ENCODE measurements at places on chromosomes 3 and 15. TPM values are rescaled to one million over a fixed set of nuclear protein-coding genes. Genes with fewer than 3 reads are reported as not detected.

DNA sequence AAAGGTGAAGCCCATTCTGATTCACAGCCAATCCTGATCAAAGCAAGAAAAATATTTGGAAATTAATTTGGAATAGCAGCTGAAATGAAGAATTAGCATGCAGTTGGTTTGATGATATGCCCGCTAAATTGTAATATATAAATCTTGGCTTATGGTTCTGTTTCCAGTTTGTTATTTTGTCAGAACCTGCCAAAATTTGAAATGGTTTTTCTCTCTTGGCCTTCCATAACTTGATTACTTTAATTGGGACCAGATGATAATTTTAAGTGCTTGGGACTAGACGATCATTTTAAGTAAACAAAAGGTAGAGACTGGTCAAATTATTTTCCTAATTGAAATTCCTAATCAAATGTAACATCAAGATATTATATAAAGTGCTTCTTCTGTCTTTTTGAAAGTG lies 842.4 kb downstream of the TBL1XR1 start:
- no peak for DNase-seq

CPN2 gene
- polyA plus RNA-seq, result 0.94 TPM

SCAANT1 gene
- 0.53 TPM for polyA plus RNA-seq

DNA sequence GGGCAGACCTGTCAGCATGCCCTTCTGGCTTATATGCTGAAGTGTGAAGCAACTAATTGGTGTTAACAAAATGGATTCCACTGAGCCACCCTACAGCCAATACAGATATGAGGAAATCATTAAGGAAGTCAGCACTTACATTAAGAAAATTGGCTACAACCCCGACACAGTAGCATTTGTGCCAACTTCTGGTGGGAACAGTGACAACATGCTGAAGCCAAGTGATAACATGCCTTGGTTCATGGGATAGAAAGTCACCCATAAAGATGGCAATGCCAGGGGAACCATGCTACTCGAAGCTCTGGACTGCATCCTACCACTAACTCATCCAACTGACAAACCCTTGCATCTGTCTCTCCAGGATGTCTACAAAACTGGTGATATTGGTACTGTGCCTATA lies 9.4 kb downstream of the PIK3CB start:
- DNase-seq, result no peak

DNA sequence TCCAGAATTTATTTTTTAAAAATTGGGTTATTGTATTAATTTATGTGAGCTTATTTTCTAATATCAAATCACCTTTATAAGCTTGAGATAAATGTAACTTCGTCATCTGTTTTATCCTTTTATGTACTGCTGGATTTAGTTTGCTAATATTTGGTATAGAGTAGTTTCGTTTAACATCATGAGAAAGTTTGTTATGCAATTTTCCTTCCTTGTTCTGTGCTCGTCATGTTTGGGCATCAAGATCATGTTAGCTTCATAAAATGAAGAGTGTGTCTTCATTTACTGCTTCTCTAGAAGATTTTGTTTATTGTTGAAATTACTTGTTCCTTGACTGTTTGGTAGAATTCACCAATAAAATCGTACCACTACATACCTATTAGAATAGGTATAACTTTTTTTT lies 262.1 kb upstream of the SATB1 start:
- DNase-seq, result no peak

DNA sequence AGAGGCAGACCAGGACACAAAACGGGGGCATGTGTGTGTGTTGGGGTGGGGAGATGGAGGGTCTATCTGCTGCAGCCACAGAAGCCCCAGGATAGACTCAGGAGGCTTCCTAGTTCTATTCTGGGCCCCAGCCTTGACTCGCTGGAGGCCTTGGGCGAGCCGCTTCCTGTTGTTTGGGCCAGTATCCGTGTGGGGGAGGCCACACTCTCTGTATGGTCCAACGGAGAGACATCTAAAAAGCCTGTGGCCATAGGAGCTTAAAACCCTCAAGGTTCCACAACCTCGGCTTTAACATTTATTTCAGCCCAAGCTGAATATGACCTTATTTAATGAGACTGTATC lies 32.8 kb downstream of the POC1A start:
- no peak for DNase-seq

MCTP2 gene
- 18.8 TPM for polyA plus RNA-seq

DNA sequence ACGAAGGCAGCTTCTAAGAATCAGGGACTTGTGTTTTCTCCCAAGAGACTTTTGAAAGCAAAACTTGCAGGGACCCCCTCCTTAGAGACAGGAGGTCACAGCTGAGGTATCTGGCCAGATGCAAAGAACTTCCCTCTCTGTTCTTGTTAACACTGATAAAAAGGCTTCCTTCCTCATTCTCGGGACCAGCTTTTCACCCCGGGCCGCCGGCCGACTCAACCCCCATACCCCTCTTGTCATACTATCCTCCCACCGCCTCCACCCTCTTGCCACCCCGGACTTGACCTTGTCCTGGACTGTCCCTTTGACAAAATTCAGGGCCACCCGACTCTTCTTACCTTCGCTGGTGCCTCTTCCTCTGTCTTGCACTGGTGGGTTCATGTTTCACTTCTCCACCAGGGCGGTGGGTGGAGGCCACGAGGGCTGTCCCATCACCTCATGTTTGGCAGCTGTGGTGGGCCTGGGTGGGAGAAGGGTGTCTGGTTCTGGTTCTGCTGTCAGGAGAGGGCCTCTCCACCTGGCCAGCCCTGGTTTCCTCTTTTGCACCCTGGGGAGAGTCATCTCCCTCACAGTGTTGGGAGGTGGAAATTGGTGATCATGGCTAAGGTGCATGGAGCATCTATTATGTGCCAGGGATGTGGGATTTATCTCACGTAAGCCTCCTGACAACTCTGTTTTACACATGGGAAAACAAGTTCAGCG lies 32.5 kb downstream of the BHLHE40 start:
- no peak for DNase-seq

- DNase-seq, result no peak
Observed at GRCh38 chr15:74337607-74338211, 29.7 kb downstream of the CYP11A1 start.

CHRFAM7A gene
- 1.9 TPM for polyA plus RNA-seq

DNA sequence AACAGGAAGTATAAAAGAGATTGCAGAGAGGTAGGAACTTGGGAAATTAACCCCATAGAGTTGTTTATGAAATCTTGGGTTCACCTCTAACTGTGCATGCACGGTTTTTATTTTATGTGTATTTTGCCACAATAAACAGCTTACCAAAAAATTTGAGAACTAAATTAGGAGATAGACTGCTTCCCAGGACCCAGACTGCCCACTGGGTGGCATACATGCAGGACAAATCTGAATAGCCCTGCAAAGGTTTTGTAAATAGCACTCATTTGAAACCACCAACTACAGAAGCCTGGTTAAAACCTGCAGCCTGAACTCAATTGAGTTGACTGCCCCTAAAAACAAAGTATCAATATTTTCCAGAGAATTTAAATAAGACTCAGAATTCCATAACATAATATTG lies 96.4 kb upstream of the SLCO2A1 start:
- DNase-seq, result no peak

NMNAT3 gene
- polyA plus RNA-seq, result 9.5 TPM

- DNase-seq, result no peak
Observed at GRCh38 chr3:99482191-99482590, 156.2 kb upstream of the COL8A1 start.

- DNase-seq, result peak; percentile 92
Observed at GRCh38 chr3:42025370-42026138, 63.7 kb upstream of the ULK4 start.

DNA sequence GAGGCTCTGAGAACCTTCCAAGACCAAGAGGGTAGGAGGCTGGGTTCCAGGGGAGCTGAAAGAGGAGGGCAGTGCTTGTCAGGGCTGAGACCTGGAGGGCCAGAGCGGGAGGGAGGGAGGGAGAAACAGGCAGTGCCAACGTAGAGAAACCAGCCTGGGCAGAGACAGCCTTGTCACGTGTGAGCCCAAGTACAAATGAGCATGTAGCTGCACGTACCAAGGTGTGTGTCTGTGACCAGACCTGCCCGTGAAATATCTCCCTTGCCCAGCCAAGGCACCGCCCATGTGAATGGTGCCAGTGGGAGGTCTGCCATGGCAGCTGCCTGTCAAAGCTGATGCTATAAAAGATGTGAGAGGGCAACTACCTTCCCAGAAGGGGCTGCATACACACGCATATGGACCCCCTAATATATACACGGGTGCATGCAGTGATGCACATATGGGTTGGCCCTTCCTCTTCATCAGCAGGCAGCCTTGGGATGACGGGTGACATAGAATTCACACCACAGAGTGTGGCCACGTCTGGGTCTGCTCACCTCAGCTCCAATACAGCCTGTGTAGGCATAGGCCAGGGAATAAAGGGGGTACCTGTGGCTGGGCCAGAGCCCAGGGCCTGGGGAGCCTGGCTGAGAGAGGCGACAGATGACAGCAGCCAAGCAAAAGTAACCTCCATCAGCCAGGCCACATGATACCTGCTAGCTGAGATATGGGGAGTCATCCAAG lies 7.8 kb upstream of the CTDSPL start:
- no peak for DNase-seq

DNA sequence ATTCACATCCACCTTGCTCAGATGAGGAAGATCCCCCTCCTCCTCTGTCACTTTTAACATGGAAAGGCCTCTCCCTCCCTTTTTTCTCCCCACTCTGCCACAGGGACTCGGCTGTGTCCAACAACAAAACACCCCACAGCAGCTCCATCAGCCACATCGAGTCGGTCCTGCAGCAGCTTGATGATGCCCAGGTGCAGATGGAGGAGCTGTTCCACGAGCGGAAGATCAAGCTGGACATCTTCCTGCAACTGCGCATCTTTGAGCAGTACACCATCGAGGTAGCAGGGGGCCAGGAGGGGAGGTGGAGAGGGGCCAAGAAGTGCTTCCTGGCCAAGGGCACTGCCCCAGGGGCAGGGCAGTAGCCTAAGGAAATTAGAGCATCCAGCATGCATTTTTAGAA lies 331.7 kb upstream of the UMPS start:
- no peak for DNase-seq

GRK7 gene
- 0.13 TPM for polyA plus RNA-seq

GRCh38 chr15:83166830-83167229 lies 40.8 kb downstream of the HDGFL3 start:
- no peak for DNase-seq

DNA sequence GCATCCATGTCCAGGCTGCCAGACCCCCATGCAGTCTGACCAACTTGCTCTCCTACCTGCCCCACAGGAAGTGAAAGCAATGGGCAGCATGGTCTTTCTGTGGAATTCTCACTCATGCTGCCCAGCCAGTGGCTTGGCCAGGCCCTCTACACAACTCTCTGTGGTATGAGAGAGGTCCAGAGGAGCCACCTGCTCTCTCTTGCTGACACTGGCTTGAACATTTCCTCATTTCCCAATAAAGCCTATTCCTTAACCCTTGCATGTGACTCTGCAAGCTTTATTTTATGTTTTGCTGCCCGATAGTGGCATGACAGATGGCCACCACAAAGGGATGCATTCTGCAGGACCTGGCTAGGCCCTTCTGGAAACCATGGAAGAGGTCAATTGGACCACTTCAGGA lies 53.8 kb downstream of the CCR1 start:
- DNase-seq, result no peak

DNA sequence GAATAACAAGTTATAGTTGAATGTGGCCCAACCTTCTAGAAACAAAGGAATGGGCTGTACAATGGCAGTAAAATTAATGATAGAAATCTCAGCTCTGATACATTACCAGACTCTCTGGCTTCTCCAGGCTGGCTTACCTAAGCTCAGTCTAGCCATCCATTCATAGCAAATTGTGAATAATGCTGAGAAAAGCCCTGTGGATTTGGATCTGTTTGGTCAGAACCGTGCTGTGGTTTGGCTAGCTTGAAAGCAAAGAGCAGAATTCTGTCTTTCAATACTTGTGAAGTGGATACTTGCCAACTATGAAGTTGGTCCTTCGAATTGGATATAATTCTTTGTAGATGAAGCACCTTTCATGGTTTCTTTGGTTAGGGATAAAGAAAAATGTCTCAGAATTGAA lies 199.1 kb downstream of the EPHA3 start:
- DNase-seq, result no peak

SNURF gene
- polyA plus RNA-seq, result 55.2 TPM

- DNase-seq, result no peak
Observed at GRCh38 chr3:108251265-108251664, 29.0 kb upstream of the IFT57 start.

CLSTN2 gene
- 1.5 TPM for polyA plus RNA-seq

ESYT3 gene
- polyA plus RNA-seq, result 1.1 TPM

GRCh38 chr3:149428087-149428486 lies 46.4 kb upstream of the TM4SF4 start:
- DNase-seq, result no peak

GRCh38 chr3:4504340-4505261 lies 11.5 kb downstream of the ITPR1 start:
- DNase-seq, result no peak

DNA sequence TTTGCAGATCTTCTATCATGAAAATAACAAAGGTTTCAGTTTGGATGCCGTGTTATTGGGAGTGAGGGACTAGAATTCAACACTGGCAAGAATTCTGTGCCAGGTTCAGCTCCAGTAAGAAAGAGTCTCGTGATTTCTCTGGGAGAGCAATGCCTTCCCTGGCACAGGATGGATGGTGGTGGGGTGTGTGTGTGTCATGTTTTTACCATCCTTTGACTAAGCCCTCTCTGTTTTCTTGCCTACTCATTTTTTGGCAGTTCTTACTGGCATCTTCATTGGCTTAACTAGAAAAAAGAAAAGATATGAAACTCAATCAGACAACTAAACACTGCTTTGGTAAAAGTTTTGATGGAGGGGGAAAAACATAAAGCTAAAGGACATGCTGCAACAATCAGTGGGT lies 86.6 kb downstream of the FMN1 start:
- no peak for DNase-seq

GRCh38 chr3:128343287-128344051 lies 123.2 kb downstream of the DNAJB8 start:
- no peak for DNase-seq

DNA sequence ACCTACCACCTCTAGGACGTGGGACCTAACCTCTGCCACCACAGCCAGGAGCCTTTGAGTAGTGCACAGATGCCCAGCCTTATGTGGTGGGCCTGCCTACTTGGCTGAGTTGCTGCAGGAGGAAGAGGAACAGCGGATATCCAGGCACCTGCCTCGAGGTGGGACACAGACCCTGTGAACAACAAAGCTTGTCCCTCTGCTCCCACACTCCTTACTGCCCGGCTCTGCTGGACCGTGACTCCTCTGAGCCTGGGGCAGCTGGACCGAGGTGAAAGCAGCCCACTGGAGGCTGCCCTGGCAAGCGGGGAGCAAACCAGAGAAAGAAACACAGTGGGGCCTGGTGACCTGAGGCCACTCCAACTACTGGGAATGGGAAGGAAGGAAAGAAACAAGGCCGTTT lies 97.8 kb downstream of the SEC22A start:
- DNase-seq, result no peak

ROBO2 gene
- polyA plus RNA-seq, result 78.4 TPM

Data from right renal pelvis (tissue), 4 donors.